ENCODE measurements at places on chromosomes 11 and 22.
A peak's percentile ranks its signal among the peaks of the same experiment; 100 is the strongest.

- ATAC-seq: no peak
These were observed 5.6 kb upstream of the EEF1G start for GRCh38 chr11:62579252-62579651.

DNA sequence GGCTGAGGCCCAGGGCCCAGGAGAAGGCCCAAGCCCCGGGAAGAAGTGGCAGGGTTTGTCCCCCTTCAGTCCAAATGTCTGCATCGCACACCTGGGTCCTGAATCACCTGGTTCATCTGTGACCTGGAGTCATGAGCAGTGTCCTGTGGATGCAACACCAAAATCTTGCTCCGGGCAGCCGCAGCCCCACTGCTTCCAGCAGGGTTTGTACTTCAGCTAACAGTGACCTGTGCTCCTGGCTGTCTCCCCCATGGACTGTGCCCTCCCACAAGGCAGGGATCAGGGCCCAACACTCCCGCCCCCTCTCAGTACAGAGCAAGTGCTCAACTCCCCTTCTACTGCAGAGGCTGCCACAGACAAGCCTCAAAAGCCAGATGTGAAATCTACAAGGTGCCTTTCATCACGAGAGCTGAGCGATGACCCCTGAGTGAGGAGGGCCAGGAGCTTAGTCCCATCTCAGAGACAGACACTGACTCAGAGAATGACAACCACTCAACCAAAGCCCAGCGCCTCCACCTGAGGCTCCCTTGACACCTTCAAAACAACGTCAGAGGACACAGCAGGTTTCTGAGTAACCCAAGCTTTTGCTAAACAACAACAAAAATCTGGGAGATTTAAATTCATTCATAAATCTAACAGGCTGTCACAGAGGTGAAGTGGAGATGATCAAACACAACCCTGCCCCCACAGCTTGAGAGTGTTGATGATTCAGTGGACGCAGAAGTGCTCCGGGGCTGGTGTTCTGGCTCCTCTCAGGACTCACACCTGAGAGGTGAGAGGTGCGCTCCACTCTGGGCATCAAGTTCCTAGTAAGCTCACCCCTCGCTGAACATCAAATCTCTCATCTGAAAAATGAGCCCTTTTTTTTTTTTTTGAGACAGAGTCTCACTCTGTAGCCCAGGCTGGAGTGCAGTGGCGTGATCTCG, 3.4 kb downstream of the KIAA0930 start:
- no peak for ATAC-seq

GRCh38 chr11:12131943-12132789, 21.8 kb downstream of the MICAL2 start:
- no peak for ATAC-seq

- ATAC-seq: no peak
These were observed 16.1 kb upstream of the SYT7 start for GRCh38 chr11:61596990-61597389.

DNA sequence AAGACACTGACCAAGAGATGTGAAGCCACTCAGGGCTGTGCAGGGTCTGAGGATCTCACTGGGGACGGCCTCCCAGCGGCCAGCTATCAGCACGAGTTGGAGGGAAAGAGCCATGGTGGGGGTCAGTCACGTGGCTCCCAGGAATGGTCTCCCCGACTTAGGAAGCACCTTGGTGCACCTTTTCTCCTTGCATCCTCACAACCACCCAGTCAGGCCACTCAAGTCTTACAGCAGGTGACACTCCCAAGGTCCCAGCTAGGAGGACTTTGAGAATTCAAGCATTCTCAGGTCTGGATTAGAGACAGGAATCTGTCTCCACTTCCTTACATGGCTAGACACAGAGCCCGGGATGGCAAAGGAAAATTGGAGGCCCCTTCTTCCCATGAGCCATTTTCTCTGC, 2.7 kb downstream of the RNASEH2C start:
- no peak for ATAC-seq

DNA sequence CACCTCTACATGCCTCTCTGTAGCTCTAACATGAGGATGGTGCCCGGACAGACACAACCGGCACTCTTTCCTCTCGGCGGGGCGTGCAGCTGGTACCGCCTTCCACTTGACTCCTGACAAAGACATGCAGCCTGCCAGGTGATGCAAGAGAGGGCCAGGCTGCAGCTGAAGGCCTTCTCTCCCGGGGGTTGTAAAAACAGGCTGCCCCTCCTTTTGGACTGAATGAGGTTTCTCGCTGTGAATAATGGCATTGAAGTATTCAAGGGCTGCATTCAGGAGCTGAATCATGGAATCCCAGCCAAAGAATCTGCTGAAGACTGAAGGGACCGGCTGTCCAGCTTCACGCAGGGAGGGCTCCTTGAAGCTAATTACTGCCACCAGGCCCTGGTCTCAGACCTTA, 110.9 kb downstream of the GALNT18 start:
- peak; percentile 92 for ATAC-seq

DNA sequence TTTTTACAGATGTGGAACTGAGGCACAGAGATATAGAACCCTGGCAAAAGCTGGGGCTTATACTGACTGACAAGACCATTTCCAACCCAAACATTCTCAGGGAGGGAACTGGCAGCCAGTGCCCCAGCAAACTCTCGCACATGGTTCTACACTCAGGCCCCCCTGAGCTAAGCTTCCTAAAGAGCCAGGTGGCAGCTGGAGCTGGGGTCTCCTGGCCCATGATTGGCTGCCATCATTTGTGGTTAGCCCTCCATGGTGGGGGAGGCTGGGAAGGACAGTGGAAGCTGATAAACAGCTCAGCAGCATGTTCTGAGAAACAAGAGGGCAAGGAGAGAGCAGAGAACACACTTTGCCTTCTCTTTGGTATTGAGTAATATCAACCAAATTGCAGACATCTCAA, at the start of gene RAG1:
RAG1 (plus strand) TSS at position 314 of the 400 bp plus-strand sequence. CDS start 5,298 bp downstream, outside the sequence.
- ATAC-seq: no peak
